Right renal cortex interstitium (tissue), 3 donors: ENCODE measurements at places on chromosomes 2 and 18. TPM values are rescaled to one million over a fixed set of nuclear protein-coding genes. Genes with fewer than 3 reads are reported as not detected.

Gene CRYBA2
- polyA plus RNA-seq, result not detected

Gene ZAP70
- 1.5 TPM for polyA plus RNA-seq

Gene CGREF1
- polyA plus RNA-seq, result 5.8 TPM

Gene ATP8B1
- 31.3 TPM for polyA plus RNA-seq

Gene AP1S3
- 11.2 TPM for polyA plus RNA-seq

Gene FAM237A
- not detected for polyA plus RNA-seq

Gene CYRIA
- 2.6 TPM for polyA plus RNA-seq

Gene TMEM200C
- 1.2 TPM for polyA plus RNA-seq

Gene SKOR2
- polyA plus RNA-seq, result not detected

DNA sequence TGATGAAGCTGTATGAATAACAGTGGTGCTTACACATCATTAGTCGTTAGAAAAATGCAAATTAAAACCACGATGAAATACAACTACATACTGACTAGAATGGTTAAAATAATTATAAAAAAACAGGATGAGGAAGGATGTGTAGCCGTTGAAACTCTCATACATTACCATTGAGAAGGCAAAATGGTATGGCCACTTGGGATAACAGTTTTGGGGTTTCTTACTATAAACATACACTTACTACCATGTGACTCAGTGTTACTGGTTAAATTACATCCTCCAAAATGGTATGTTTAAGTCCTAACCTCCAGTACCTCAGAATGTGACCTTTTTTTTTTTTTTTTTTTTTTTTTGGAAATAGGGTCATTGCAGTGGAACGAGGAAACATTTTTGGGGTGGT is 58.4 kb downstream of the UBE2E3 start:
- DNase-seq, result no peak

DNA sequence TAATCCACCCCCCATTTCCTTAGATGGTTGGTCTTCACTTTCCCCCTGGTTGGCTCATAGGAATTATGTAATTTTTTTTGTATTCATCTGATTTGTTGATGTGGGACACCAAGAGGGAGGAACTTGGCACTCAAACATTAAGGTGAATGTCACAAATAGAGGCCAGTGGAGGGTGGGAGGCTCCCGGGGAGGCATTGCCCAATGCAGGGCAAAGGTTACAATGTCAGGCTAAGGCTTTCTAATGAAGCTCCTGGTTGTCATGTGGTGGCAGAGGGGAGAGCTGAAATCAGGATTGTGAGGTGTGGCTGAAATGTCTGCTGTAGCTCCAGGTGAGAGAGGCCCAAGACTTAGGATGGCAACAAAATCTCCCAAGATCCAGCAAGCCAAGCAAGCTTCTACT is 42.7 kb downstream of the MPHOSPH10 start:
- no peak for DNase-seq

DNA sequence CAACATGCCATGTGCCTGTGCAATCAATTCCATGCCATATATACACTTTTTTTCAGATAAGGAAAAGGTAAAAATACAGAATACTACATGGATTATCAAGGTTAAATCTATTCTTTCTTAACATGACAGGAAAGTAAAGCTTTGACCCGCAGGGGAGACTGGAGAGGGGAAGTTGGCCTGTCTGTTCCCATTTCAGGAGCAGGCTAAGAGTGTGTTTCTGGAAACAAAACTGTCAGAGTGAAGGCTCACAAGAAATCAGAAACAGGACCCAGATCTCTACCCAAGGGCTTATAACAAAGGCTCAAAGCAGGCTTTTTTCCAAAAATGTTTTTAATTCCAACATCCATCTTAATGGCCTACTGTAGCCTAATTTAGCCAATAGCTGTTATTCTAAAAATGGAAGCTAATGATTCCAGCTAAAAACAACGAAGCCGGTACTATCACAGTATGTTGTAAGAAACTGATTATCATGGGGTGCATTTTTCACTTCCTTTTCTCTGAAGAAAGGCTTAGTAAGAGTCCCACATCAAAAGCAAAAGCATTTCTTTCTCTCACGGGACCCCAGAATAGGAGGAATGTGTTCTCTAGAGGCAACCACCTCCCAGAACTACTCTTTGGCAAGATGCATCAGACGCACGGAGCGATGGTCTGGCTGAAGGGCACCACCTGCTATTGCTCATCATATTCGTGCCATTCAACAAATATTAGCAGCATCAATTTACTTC is 41.4 kb downstream of the FECH start:
- no peak for DNase-seq

DNA sequence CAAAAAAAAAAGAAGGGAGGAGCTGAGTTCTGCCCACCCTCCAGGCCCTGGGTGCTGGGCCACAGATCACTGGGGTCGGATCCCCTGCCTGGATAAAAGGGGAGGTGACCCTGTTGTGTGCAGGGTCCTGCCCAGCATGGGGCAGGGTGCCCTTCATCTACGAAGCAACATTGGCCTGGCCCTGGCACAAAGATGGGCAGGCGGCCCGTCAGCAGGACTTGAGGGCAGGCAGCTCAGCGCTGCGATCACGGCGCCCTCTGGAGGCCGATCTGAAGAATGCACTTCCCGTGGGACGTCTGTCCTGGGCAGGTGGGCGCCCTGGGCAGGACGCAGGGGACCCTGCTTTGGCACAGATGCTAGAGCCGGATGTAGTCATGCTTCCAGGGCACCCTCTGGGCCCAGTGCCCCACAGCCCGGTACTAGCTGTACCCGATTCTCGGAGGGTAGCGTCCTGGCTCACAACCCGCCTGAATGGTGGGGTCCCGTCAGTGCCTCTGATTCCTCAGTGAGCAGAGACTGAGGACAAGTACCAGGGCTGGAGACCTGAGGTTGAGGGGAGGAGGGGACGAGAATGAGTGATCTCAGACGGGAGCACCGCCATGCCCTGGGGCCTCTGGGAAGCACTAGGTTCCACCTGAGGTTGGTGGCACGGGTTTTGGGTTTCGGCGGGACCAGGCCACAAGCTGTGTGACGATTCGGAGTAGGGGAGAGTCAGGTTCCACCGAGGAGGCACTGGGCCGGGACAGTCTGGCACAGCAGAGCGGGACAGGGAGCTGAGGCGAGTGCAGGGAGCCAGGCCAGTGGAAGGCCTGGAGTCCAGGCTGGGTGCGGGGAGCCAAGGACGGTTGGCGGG is 18.0 kb downstream of the ARID5A start:
- DNase-seq, result no peak

GRCh38 chr18:72721330-72721729 is 146.5 kb downstream of the NETO1 start:
- no peak for DNase-seq

GRCh38 chr2:207236156-207236935 is 70.6 kb upstream of the KLF7 start:
- no peak for DNase-seq

- no peak for DNase-seq
Measured at GRCh38 chr2:140863713-140864112, 1267.1 kb downstream of the LRP1B start.

GRCh38 chr2:127541809-127542208 is 6.3 kb downstream of the MYO7B start:
- DNase-seq, result no peak

DNA sequence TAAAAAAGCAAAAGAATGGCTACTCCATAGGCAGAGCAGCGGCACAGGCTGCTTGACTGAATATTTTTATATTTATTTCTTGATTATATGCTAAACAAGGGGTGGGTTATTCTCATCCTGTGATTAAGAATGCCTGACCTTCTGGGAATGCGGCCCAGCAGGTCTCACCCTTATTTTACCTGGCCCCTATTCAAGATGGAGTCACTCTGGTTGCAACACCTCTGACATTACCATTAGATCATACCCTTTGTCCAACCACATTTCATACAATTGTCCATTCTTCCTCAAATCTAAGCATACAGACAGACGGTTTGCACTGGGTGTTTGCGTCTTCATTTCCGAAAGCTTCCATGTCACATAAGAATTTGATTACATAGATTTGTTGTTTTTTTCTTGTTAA is 168.2 kb downstream of the GALNT1 start:
- DNase-seq, result no peak

DNA sequence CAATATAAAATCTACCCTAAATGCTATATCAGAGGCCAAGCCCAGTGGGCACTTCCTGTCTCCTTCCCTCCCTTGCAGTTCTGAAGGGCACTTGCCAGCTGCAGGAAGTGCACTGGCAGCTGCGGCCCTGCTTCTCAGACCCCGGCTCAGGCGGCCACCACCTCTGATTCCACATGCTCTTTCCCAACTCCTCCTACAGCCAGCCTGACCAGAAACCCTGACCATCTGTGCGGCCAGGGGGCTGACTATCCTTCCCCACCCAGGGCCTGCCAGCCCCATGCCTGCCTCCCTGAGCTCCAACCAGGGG is 88.6 kb downstream of the ZBTB7C start:
- DNase-seq, result no peak

- DNase-seq, result no peak
Measured at GRCh38 chr2:162917626-162918025, 79.1 kb upstream of the KCNH7 start.

DNA sequence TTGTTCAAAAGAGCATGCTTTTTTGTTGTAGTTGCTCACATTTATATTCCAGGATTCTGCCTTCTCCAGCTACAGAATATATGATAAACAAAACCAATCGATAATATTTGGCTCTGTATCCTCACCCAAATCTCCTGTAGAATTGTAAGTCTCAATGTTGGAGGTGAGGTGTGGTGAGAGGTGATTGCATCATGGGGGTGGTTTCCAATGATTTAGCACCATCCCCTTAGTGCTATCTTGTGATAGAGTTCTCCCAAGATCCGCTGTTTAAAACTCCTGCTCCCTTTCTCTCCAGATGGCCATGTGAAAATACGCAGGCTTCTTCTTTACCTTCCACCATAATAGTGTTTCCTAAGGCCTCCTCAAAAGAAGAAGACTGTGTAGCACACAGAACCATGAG is 98.7 kb upstream of the SCN7A start:
- no peak for DNase-seq

- DNase-seq, result no peak
Measured at GRCh38 chr18:37395631-37396030, 170.0 kb downstream of the CELF4 start.

DNA sequence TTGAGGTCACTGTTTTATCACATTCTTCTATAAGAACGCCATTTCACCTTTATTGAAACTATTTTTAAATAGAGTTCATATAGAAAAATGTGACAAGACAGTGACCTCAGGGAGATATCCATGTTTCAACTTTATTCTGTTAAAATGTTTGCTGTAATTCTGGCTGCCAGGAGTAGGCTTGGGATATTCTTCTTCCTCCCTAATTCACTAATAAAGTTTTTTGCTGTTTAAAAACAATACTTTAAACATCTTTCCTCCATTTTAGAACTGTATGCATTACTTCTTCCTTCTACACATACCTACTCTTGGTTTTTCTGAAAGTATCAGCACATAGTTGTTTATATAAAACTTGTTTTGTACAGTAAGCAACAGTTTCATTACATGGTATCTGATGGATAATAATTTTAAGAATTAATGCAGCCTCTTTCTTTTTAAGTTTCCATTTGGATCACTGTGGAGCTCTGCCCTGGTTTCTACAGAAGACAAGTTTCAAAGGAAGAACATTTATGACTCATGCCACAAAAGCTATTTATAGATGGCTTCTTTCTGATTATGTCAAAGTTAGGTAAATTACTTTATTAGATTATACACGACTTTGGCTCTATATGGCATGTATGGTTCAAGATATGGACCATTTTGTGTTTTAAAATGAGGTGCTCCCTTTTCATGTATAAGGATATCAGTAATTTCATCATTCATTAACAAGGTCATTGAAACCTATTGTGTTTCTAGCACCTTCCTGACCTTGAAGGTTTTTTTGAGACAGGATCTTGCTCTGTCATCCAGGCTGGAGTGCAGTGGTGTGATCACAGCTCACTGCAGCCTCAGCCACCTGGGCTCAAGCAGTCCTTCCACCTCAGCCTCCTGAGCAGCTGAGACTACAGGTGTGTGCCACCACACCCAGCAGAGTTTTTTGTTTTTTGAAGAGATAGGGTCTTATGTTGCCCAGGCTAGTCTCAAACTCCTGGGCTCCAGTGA is 7.2 kb downstream of the CPSF3 start:
- no peak for DNase-seq

DNA sequence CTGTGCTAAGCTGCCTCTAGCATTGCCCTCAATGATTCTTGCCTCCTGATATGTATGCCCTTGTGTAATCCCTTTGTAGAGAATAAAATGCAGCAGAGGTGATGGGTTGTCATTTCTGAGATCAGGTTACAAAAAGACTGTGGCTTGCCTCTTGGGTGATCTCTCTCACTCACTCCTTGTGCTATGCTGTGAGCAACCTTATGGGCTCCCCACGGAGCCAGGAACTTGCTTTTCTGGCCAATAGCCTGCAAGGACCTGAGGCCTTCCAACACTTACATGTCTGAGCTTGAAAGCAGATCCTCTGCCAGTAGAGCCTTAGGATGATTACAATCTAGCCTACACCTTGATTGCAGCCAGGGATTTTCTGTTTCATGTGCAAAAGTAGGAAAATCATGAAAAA is 123.1 kb upstream of the XIRP2 start:
- no peak for DNase-seq

DNA sequence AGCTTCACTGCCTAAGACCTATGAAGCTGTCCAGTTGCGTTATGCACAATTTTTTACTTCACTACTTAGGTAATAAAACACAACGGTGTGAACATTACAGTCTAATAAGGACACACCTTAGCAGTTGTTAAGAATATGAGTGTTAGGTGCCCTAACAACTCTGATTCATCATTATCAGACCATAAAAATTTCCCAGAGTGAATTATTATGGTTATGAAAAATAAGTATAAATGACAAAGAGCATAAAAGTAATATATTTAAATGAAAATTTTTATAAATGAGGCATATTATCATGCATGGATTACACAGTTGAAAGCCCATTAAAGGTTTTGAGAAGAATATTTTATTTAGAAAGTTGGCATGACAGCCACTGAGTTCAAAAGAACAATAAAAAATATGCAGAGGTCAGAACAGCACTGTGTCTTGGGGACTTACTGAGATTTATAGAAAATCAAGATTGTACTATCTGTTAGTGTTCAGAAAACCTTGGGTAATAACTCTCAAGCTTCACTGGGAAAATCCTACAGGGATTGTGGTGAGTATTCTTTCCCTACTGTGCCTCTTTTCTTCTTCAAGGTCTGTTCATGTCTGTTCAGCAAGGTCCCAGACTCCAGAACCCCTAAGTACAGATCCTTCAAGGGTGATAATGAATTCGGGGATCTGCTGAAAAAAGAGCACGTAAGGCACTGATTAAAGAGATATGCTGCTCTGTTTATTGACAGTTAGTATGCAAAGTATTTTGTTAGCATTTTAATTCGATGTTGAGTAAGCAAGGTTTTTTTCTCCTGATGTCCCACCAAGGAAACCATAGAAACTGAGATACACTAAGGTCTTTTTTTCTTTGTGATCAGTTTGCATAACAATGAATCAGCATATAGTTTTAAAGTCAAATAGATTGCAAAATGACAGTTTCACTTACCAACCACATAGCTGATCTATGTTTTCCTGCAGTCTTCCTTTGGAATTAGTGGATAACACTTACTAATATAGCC is 250.0 kb downstream of the DSEL start:
- no peak for DNase-seq
